Stimulated activated CD4-positive, alpha-beta T cell treated with anti-CD3 and anti-CD28 coated beads, TNF-alpha, amount 100 ng/mL, for 1 hour (primary cell): ENCODE measurements at places on chromosomes 1 and 21.

- no peak for DNase-seq
Observed at GRCh38 chr1:115640384-115640783, 1.4 kb upstream of the VANGL1 start.

GRCh38 chr1:46242918-46243317 is 4.6 kb upstream of the RAD54L start:
- DNase-seq: no peak

DNA sequence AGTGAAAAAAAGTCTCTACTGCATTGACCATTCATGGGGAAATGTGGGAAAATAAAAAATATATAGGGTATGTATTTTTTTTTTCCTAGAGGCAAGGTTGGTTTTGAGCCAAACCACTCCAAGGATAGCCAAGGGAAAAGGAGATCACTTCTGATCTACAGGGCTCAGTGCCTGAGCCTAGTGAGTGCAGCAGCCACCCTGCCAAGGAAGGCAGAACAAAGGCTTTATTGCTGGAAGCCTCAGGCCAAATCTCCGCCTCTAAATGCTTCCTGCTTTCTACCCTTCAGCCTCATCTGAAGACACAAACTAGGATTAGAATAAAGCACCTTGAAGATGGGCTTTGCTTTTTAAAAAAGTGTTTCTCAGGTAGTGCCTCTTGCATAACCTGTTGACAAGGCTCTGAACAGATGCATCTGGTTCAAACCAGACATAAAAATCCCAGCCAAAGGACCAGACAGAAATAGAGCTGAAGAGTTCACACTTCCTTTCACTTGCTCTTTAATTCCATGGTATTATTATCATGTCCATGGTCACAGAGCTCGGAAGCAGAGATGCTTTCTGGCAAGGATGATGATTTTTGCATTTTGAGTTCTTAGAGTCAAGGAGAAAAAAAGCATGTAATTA is 10.5 kb downstream of the C1orf115 start:
- DNase-seq: no peak

- no peak for DNase-seq
Observed at GRCh38 chr1:76381450-76382097, 307.0 kb downstream of the ST6GALNAC3 start.

- DNase-seq: no peak
Observed at GRCh38 chr1:55334160-55334559, 119.0 kb upstream of the USP24 start.

- no peak for DNase-seq
Observed at GRCh38 chr1:188584119-188584518, 1755.4 kb downstream of the PLA2G4A start.

GRCh38 chr1:4726620-4727341 is 72.4 kb downstream of the AJAP1 start:
- no peak for DNase-seq

GRCh38 chr1:106846656-106847055 is 209.8 kb upstream of the PRMT6 start:
- no peak for DNase-seq

- no peak for DNase-seq
Observed at GRCh38 chr1:27521336-27521831, 31.4 kb upstream of the WASF2 start.

DNA sequence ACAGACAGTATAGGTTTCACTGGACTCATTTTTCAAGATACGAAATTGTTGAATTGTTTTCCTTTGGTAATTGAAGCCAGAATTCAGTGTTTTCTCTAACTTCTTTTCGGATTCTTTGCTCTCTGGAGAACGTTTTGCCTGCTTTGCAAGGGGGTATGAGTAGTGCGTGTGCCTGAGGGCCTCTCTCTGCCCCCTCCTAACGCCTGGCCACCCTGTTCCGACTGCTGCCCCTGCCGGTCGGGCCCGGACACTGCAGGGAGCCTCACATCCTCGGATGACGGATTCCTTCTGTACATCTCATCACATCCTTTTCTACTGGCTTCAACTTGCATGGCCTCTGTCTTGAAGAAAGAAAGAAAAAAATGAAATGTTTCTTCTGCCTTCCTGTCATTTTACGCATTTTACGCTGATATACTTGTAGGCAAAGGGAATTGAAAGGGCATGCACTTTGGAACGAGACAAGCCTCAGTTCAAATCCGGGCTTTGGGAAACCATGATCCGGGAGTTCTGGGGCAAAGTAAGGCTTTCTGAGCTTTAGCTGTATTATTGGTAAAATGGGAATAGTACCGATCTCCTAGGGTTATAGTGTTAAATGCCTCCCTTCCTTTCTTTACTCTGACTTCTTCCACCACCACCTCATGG is 65.1 kb downstream of the DISC1 start:
- no peak for DNase-seq

DNA sequence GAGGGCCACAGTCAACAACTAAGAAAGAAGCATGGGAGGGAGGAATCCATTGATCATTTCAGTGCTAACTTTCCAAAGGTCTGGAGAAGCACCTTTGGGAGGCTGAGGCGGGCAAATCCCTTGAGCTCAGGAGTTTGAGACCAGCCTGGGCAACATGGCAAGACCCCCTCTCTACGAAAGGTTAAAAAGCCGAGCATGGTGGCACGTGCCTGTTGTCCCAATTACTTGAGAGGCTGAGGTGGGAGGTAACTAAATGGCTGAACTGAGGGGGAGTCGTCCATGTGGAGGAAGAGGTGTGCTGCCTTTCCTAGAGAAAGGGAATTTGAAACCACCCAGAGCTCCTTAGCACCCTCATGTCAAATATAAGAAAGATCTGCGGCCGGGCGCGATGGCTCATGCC is 16.2 kb downstream of the MASP2 start:
- DNase-seq: no peak

DNA sequence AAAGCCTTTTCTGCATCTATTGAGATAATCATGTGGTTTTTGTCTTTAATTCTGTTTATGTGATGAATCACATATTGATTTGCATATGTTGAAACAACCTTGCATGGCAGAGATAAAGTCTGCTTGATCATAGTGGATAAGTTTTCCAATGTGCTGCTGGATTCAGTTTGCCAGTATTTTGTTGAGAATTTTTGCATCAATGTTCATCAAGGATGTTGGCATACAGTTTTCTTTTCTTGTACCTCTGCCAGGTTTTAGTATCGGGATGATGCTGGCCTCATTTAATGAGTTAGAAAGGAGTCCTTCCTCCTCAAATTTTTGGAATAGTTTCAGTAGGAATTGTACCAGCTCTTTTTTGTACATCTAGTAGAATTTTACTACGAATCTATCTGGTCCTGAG is 55.0 kb downstream of the COL24A1 start:
- DNase-seq: no peak

- DNase-seq: no peak
Observed at GRCh38 chr1:97245682-97246081, 524.1 kb downstream of the PTBP2 start.
